ENCODE measurements at places on chromosomes 11 and 22.

DNA sequence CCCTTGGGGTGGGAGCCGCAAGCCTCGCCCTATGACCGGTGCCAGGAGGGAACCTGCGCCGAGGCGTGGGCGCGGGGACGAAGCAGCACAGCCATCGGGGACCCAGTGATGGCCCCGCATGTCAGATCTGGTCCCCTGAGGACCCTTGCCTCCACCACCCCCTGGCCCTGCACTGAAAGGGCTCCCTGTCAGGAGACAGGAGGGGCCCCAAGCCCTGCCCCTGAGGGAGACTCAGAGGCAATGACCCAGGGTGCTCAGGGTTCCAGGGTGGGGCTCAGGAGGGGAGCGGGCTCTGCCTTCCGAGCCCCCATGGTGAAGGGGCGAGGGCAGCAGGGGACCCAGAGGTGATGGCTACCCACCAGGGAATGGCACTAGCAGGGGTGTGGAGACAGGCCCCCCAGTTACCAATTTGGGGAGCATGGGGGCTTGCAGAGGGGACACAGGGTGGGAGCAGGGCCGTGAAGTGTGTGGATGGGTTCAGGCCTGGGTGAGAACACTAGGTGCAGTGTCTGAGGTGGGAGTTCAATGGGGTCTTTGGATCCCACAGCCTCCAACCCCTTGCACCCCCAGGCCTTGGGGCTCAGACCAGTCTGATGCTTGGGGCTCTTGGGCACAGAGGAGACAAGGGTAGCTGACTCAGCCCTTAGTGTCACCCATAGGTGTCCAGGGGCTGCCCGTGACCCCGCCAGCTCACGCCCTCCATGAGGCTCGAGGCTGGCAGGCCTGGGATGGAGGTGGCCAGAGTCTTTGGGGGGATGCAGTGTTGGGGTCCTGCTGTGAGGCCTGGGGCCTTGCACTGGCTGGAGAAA, 499 bp downstream of the LRRC56 start:
- peaks cover 15% of the 10 kb centered on the region for H3K36me3 ChIP-seq
- H3K4me3 ChIP-seq = peak overlapping the region; percentile 96
- peaks cover 36% of the 10 kb centered on the region for H3K4me1 ChIP-seq
- no peaks in the 10 kb centered on the region for H3K27me3 ChIP-seq
- no peak for DNase-seq
- peak overlapping the region; percentile 94 for H3K27ac ChIP-seq

- H3K4me1 ChIP-seq = no peaks in the 10 kb centered on the region
- H3K4me3 ChIP-seq = no peak overlapping the region
- no peak overlapping the region for H3K27ac ChIP-seq
Observed at GRCh38 chr11:95098826-95099225, 9.2 kb downstream of the ENDOD1 start.

DNA sequence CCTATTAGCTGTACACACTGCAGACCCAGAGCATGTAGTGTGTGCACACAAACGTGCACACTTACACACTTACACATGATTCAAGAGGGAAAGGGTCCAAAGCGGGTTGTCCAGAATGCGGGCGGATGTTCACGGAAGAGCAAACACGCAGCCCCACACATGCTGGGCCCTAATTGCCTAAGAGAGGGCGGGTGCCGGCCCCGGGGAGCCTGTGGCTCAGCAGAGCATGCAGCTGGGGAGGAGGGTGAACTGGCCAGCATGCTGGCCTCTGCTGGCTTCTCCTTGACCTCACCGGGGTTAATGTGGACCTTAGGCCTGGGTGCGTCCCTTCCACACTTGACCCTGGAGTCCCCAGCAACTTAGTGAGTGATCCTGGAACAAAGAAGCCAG, 816.3 kb downstream of the BRD1 start:
- H3K27me3 ChIP-seq = no peaks in the 10 kb centered on the region
- H3K36me3 ChIP-seq = no peaks in the 10 kb centered on the region
- H3K4me3 ChIP-seq = no peak overlapping the region
- no peak for DNase-seq

- no peaks in the 10 kb centered on the region for H3K36me3 ChIP-seq
- H3K27me3 ChIP-seq = no peaks in the 10 kb centered on the region
- H3K4me1 ChIP-seq = peaks cover 7% of the 10 kb centered on the region
- DNase-seq = no peak
- H3K27ac ChIP-seq = no peak overlapping the region
Observed at GRCh38 chr11:111660822-111661221, 58.6 kb downstream of the SIK2 start.

- no peaks in the 10 kb centered on the region for H3K27me3 ChIP-seq
- H3K27ac ChIP-seq = peak overlapping the region; percentile 74
- H3K36me3 ChIP-seq = no peaks in the 10 kb centered on the region
- DNase-seq = no peak
Observed at GRCh38 chr22:37741312-37741795, 44.5 kb downstream of the TRIOBP start.

GRCh38 chr11:33531743-33532181, 168.9 kb downstream of the C11orf91 start:
- H3K27me3 ChIP-seq = no peaks in the 10 kb centered on the region
- no peaks in the 10 kb centered on the region for H3K4me1 ChIP-seq
- no peak overlapping the region for H3K27ac ChIP-seq
- H3K4me3 ChIP-seq = no peak overlapping the region
- H3K36me3 ChIP-seq = no peaks in the 10 kb centered on the region

GRCh38 chr11:40292721-40293508, 1166.5 kb downstream of the LRRC4C start:
- no peak for DNase-seq
- H3K4me1 ChIP-seq = no peaks in the 10 kb centered on the region
- no peak overlapping the region for H3K27ac ChIP-seq
- H3K4me3 ChIP-seq = peak overlapping the region; percentile 48
- H3K36me3 ChIP-seq = no peaks in the 10 kb centered on the region

- H3K4me3 ChIP-seq = no peak overlapping the region
- H3K27ac ChIP-seq = no peak overlapping the region
- peaks cover 58% of the 10 kb centered on the region for H3K36me3 ChIP-seq
Observed at GRCh38 chr11:62719302-62719978, 7.8 kb downstream of the HNRNPUL2 start.

- H3K27ac ChIP-seq = no peak overlapping the region
- H3K27me3 ChIP-seq = no peaks in the 10 kb centered on the region
- H3K4me3 ChIP-seq = no peak overlapping the region
Observed at GRCh38 chr11:107116358-107116757, 98.1 kb upstream of the GUCY1A2 start.

GRCh38 chr22:23527971-23528740, 51.9 kb downstream of the IGLL1 start:
- no peak overlapping the region for H3K4me3 ChIP-seq
- no peak for DNase-seq
- H3K36me3 ChIP-seq = no peaks in the 10 kb centered on the region
- H3K27ac ChIP-seq = no peak overlapping the region
- H3K4me1 ChIP-seq = no peaks in the 10 kb centered on the region

DNA sequence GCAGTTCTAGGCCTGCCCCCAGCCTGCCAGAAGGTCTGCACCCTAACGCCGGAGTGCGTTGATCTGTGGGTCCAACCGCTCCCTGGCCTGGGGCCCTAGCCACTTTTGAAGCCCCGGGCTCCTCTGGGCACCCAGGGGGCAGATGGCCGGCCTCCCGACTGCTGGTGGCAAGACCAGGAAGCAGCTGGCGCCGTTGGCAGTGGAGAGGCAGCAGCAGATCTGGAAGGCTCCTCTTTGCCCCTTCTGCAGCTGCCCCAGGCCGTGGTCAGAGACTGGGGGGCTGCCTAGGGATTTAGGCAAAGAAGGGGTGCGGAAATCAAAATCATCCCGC, 445 bp upstream of the VWCE start:
- H3K36me3 ChIP-seq = peaks cover 7% of the 10 kb centered on the region
- peaks cover 49% of the 10 kb centered on the region for H3K4me1 ChIP-seq
- H3K27ac ChIP-seq = no peak overlapping the region
- H3K27me3 ChIP-seq = no peaks in the 10 kb centered on the region
- no peak overlapping the region for H3K4me3 ChIP-seq
- DNase-seq = no peak

DNA sequence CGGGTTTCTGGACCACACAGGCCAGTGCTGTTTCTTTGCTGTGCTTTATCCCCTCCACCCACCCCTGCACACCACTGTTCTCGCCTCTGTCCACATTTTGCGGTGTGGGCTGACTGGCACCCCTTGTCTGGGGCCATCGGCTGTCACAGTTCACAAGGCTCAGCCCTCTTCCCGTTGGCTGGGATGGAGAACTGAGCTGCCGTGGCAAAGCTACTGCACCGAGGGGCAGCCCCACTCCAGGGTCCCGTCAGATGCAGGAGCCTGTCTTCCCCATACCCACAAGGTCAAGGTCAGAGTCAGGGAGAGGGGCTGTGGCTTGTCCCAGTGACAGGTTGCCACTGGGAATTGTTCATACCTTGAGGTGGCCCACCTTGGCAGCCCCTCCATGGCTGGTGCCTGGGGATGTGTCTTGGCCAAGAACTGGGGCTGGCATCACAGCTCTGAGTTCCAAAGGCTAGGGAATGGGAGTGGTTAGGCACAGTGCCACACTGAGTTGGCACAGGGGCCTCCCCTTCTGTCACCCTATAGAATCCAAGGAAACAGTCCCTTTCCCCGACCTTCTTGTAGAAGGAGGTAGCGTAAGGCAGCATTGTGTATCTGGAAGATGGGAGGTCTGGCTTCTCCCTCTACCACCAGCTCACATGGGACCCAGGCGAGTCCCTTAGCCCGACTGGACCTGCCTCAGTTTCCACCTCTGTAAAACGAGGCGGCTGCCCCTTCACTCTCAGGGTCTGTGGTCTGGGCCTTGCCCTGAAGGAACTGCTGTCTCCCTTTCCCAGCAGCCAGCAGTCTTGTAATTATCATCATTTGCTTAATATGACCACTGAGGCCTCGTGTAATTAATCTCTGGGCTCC, 3.4 kb downstream of the GRK2 start:
- peak overlapping the region; percentile 94 for H3K4me3 ChIP-seq
- H3K27ac ChIP-seq = peak overlapping the region; percentile 98
- H3K27me3 ChIP-seq = no peaks in the 10 kb centered on the region
- H3K4me1 ChIP-seq = peaks cover 93% of the 10 kb centered on the region

DNA sequence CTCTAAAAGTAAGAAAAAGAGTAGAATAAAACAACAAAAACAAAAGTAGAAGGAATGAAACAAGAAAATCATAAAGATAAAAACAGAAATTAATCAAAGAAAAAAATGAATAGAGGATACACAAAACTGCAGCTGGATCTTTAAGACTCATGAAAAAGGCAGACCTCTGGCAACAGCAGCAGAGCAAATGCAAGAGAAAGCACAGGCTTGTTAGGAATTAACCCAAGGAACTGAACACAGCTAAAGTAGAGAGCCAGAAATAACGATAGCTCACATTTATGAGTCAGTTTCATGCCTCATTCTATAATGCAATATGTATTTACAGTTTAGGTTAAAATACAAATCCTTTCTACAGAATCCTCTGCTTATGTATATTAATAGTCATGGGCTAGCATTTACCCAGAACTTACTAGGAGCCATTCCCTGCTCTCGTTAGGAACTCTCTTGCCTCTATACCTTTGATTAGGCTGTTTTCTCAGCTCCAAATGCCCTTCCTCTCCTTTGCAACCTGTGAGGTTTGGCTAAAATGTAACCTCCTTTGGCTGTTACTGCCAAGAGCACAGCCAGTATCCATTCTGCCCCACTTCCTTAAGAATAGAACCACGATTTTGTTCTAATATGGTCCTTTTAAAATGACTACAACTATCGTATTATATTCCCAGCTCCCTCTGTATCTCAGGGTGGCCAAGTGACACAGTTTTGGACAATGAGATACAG, 38.3 kb upstream of the NFAM1 start:
- no peak for DNase-seq
- no peak overlapping the region for H3K4me3 ChIP-seq

DNA sequence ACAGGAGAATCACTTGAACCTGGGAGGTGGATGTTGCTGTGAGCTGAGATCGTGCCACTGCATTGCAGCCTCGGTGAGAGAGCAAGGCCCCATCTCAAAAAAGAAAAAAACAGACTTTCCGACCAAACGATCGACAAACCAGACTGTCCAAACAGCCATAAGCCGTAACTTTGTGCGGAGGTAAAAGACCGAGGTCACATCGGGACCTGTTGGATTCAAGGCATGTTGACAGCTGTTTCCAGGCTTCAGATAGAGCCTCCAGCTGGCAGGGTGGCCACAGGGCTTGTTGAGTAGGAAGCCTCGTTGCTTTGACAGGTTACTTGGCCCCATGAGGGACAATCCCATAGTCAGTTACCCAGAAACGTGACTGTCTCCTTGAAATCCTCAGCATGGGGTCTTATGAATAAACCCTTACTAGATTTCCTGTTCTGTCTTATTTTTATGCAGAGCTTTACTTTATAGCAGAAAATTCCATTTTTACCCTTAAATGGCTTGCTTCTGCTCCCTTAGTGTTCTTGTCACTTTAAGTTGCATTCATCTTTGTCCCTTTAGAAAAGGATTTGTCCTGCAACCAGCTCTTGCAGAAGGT, 22.3 kb downstream of the PPARA start:
- DNase-seq = no peak
- H3K4me3 ChIP-seq = no peak overlapping the region
- no peaks in the 10 kb centered on the region for H3K27me3 ChIP-seq

- no peaks in the 10 kb centered on the region for H3K36me3 ChIP-seq
- H3K4me3 ChIP-seq = no peak overlapping the region
- no peaks in the 10 kb centered on the region for H3K27me3 ChIP-seq
- H3K4me1 ChIP-seq = no peaks in the 10 kb centered on the region
Observed at GRCh38 chr11:78334109-78334508, 83.5 kb downstream of the GAB2 start.
